ENCODE measurements at places on chromosomes 16 and 17.
A peak's percentile ranks its signal among the peaks of the same experiment; 100 is the strongest.

GRCh38 chr16:29024278-29024677 lies 39.4 kb downstream of the LAT start:
- DNase-seq: no peak

GRCh38 chr16:7548796-7549318 lies 216.2 kb downstream of the RBFOX1 start:
- no peak for DNase-seq

GRCh38 chr16:74448990-74449389 lies 27.7 kb upstream of the CLEC18B start:
- peak; percentile 80 for DNase-seq

DNA sequence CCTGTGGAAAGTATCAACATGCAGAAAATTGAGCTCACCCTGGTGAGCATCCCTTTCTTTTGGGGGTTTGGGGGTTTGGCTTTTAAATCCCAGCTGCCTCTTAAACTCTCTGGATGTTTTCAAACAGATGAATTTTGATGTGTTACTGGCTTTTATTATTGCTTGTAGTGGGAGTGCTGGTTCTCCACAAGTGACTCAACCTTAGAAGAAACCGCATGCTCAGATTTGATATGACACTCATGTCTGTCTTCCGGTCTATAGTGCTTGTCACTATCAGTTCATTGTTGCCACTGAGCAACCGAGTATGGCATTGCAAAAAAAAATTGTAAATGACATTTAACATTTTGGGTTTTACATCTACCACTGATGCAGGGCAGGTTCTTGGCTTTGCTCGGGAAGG lies 104.5 kb downstream of the HS3ST4 start:
- no peak for DNase-seq

- DNase-seq: no peak
These were observed 9.0 kb upstream of the ZNF689 start for GRCh38 chr16:30619202-30619601.

DNA sequence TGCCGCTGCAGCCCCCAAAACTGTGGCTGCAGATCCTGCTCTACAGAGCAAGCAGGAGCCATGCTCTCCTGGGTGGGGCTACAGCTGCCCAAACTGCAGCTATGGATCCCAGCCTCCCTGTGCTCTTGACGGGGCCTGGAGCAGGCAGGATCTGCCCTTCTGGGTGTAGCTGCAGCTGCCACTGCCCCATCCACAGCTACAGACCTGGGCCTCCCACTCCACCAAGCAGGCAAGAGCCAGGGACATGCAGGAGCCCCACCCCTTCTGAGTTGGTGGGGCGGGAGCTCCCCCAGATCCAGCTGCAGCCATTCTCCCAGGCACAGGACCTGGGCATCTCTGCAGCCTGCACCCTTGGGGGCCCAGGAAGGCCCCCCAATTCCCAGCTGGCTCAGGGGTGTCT lies 551.2 kb upstream of the CA10 start:
- no peak for DNase-seq

DNA sequence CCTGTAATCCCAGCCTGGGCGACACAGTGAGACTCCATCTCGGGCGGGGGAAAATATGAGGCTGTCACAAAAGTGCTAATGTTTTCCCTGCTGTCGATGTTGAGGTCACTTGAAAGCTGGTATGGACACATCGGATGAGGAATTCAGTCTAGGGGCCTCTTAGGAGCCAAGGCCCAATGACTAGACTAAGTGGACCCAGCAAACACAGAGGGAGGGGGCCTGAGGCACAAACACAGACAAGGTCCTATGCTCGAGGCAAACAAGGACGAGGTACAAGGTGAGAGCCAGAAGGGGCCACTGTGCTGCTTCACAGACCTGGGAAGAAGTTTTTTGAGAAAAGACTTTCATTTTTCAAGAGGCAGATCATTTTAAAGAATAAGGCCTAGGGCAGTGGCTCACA lies 15.2 kb downstream of the TRAP1 start:
- DNase-seq: no peak

DNA sequence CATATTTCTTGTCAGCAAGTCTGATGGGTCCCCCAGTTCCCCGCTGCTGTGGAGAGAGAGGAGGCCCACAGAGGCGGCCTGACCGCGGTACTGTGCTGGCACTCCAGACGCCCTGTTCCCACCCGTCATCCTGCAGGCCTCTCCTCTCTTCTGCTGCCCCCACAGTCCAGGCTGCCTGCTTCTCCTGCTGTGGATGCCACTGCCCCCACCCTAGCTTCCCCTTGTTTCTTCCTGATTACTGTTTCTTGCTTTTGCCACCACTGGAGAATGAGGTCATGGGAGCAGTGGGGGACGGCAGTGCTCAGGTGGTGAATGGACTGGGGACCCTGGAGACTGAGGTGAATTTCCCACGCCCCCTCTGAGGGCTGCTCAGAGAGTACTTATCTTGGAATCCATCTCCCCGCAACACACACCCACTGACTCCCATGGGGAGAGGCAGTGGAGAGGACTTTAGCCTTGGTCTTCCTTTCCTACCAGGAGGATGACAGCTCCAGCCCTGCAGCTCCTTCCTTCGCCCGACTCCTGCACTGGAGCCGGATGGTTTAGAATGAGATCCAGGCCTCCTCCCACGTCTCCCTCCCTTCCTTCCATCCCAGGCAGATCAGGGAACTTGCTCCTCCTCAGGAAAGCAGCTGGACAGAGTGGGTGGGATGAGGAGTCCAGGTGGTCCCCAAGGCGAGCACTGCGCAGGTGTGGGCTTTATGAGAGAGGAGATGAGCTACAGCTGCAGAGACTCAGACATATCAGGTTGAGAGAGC lies 60.4 kb downstream of the PLXDC1 start:
- DNase-seq: no peak

- DNase-seq: no peak
These were observed 26.5 kb downstream of the MBTPS1 start for GRCh38 chr16:84090211-84090610.

GRCh38 chr17:68581863-68582645 lies 19.1 kb downstream of the FAM20A start:
- DNase-seq: no peak

DNA sequence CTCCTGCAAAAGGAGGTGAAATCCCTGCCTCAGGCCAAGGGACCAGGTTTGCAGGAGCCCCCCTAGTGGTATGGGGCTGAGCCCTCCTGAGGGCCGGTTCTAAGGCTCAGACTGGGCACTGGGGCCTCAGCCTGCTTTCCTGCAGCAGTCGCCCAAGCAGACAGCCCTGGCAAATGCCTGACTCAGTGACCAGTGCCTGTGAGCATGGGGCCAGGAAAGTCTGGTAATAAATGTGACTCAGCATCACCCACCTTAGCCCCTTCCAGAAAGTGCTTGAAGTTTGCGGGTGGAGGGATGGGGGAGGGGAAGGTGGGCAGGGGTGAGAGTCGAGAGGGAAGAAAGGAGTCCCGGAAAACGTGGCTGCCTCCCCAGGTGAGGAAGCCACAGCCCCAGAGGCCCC lies 2.1 kb downstream of the MC1R start:
- DNase-seq: no peak

All from PC-9 (cell line).